ENCODE measurements at places on chromosomes 1 and 21.

- DNase-seq: no peak
Measured at GRCh38 chr1:78492386-78492950, 1.7 kb downstream of the PTGFR start.

GRCh38 chr1:228009828-228010775, 3.3 kb downstream of the WNT3A start:
- no peak for DNase-seq

DNA sequence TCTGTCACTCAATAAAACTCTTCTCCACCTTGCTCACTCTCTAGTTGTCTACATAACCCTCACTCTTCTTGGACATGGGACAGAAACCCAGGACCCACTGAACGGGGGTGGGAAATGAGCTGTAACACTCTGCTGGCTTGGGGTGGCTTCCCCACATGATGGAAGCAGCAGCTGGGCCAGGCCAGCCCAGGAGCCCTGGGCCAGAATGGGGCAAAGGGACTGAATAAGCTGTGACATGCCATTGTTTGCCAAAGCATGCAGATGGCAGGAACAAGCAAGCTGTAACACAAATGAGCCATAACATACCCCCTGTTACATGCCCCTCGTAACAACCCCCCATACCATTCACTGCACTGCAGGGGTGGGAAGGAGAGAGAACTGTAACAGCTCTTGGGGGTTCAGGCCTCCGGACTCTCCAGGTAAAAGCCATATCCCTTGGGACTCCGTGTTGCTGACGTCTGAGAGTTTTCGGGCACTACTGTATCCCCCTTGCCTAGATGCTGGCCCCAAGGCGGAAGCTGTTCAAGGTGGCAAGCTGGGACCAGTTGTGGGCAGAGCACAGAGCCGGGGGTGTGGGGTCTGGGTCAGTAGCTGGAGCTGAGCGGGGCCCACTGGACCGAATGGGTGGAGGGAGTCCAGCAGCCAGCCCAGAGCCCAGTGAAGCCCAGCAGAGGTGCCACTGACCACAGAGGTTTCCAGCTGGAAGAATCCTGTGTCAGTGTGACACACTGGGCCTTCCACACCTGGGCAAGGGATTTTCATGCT, 56.1 kb upstream of the DMRTB1 start:
- no peak for DNase-seq

GRCh38 chr1:59541161-59541560, 244.3 kb downstream of the FGGY start:
- no peak for DNase-seq

GRCh38 chr1:176853503-176853902, 311.0 kb downstream of the ASTN1 start:
- no peak for DNase-seq

GRCh38 chr1:40676501-40676900, 11.0 kb upstream of the RIMS3 start:
- no peak for DNase-seq

- DNase-seq: no peak
Measured at GRCh38 chr1:89607156-89607555, 25.8 kb upstream of the LRRC8C start.

GRCh38 chr1:40834968-40835545, 27.1 kb downstream of the CITED4 start:
- DNase-seq: no peak

DNA sequence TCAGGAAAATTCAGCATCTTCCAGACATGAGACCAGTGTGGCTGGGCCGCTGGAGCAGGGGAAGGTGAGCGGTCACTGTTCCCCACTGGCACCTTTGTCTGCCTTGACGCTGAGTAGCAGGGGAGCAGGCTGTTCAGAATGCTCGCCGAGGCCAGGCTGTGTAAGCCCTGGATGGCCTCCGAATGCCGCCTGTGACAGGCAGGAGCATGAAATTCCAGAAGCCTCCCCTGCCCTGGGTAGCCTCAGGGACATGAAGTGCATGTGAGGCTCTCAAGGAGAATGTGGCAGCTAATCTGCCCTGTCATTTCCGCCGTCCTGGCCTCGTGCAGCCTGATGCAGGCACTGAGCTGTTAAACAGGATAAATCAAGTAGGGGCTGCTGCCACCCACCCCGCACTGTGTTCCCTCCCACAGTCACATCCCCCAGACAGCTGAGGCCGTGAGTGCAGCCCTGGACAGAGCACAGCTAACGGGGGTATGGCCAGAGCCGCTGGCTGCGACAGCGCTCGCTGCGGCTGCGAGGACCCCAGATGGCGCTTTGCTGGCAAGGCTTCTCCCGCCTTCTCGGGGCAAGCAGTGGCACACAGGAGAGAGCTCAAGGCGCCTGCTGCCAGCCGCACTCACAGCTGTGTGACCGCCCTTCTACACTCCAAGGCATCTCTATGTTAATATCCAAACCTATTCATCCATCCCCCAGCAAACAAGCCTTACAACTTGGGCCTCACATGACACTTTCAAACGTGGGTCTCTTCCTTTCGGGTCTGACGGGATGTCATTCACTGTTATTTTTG, 105.0 kb upstream of the COL6A1 start:
- DNase-seq: no peak

DNA sequence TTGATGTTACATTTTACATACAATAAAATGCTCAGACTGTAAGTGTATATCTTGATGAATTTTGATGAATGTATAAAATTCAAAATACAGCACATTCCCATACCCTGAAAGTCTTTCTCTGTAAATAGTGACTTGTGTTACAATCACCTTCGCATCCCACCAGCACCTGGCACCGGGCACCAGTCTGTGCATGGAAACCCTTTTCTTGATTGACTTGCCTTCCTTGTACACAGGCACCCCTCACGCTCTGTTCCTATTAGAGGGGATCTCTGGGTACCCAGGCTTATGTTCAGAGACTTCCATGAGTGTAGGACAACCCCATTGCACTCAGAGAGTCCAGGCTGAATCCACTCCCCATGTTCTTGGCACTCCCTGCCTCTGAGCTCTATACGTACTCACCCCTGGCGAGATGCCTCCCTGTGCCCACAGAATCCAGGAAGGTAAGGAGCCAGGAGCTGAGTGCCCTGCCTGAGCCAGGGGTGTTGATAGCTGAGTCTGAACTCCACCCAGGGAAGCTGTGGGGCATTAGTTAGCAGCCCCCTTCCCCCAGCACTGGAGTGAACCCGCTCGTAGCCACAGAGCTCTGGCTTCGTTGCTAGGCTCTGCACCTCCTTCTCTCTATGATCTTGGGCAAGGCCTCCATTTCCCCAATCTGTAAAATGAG, 22.5 kb upstream of the PKP1 start:
- DNase-seq: no peak

- DNase-seq: no peak
Measured at GRCh38 chr1:159712080-159712479, 2.3 kb downstream of the CRP start.

GRCh38 chr1:41386196-41386663, 25.0 kb downstream of the FOXO6 start:
- no peak for DNase-seq

- DNase-seq: no peak
Measured at GRCh38 chr1:10253755-10254154, 43.4 kb downstream of the KIF1B start.

- no peak for DNase-seq
Measured at GRCh38 chr1:98005326-98006010, 84.6 kb upstream of the DPYD start.

- DNase-seq: no peak
Measured at GRCh38 chr1:88802404-88802803, 89.0 kb downstream of the GTF2B start.

Data from NCI-H1930 (cell line).